ENCODE measurements at places on chromosomes 13 and 19.

GRCh38 chr13:99425485-99426341 is 75.6 kb upstream of the TM9SF2 start:
- DNase-seq, result peak; percentile 35

GRCh38 chr19:3145909-3146676 is 10.3 kb downstream of the GNA15 start:
- DNase-seq, result no peak

GRCh38 chr13:40981361-40981760 is 37.8 kb downstream of the ELF1 start:
- DNase-seq, result no peak

- DNase-seq, result no peak
Measured at GRCh38 chr13:44516771-44517170, 59.4 kb downstream of the TSC22D1 start.

DNA sequence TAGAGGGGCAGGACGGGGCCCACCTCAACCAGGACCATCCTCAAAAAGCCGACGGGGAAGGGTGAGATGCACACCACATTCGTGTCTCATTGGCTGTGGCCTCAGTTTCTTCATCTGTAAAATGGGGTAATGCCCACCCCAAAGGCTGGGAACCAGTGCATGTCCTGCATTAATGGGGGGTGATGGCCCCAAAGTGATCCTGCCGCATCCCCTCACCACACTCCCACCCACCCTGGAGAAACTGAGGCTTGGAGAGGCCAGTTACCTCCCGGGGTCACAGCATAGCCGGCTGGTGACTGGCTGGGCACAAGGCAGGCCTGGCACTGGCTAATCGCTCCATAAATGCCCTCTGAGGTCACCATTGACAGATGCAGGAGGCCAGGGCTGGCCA is 640 bp upstream of the MIDN start:
- DNase-seq, result no peak

- DNase-seq, result no peak
Measured at GRCh38 chr19:50290011-50290410, 39.2 kb downstream of the KCNC3 start.

DNA sequence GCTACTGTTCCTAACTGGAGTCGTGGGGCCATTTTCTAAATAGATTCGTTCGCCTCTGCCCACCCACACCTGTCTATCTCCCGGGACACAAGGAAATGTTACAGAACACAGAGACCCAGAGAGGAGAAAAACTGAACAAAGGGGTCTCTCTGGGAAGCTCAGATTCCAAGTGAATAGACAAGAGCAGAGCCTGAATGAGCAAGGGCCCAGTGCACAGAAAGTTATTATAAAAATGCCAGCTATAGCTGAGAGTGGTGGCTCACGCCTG is 27.2 kb upstream of the FEM1A start:
- no peak for DNase-seq

GRCh38 chr13:113936166-113936965 is 37.5 kb downstream of the C13orf46 start:
- DNase-seq, result no peak

DNA sequence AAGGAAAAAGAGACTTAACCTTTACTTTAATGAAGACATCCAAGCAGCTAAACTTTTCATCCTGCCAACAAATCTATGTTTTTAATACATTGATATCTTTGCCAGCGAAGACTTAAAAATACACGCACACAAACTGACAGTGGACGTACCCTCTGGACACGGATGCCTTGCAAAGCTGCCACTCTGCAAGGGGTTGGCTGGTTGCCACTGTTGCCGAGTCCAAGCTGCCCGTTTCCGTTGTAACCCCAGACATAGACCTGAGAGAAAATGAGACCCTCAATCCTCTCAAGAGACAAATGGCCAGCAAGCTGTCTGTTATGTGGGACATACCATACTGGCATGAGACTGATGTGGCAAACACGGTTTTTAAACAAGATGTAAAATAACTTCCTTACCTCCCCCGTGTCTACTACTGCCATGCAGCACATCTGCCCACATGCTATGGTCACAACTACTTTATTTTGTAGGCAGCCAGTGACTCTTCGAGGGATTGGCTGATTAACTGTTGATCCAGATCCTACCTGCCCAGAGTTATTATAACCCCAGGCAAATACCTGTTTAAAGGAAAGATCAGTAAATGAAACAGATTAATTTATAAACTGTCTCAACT is 21.2 kb downstream of the RCBTB2 start:
- no peak for DNase-seq

- no peak for DNase-seq
Measured at GRCh38 chr13:103883698-103884097, 817.5 kb upstream of the SLC10A2 start.

DNA sequence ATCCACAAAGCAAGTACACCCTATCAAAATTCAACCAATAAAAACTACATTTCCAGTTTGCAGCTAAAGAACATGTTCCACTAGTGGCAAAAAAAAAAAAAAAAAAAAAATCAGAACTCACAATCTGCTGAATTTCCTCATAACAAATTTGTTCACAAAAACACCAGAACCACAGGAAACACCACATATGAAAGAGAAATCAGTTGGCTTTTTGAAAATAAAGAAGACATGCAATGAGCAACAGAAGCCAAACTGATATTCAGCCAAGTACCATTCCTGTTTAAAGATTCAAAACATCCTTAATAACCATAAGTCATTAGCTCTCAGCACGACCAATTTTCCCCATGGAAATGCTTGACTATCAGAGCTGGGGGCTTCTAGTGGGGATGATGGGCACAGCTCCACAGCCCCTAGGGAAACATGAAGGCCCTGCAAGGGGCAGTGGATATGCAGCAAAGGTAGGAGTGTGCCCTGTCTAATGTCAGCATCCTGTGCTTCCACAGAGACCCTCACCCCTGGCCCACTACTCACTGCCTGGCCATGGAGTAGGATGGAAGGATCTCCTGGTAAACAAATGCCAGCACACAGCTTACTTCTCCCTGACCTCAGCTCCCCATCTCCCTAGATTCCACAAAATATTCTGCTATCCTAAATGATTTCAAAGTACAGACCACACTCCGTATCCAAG is 74.0 kb upstream of the DOCK9 start:
- DNase-seq, result no peak

GRCh38 chr19:54533476-54533875 is 30.8 kb downstream of the LAIR2 start:
- no peak for DNase-seq

DNA sequence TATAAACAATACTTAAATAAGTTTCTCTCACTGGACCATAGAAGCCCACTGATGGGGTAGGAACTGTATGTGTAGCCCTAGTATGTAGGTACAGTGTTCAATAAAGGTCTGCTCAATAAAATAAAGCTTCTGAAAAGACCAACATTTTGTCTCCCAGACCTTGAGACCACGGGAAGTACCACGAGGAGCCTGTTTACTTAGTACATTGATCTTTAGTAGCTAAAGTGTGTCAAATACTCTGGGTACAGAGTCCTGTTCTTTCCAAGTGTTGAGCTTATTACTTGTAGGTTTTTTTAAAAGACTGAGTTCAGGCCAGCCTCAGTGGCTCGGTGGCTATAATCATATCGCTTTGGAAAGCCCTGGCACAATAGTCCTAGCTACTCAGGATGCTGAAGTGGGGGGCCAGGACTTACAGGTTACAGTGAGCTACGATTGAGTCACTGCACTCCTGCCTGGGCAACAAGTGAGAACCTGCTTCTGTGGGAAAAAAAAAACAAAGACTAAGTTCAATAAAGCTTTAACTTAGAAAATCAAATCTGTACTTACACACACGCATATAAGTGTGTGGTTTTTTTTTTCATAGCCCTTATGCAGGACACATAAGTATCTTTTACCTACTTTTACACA is 3.4 kb downstream of the MTRF1 start:
- no peak for DNase-seq
